ENCODE measurements at places on chromosomes 7 and 10. TPM values are rescaled to one million over a fixed set of nuclear protein-coding genes. Genes with fewer than 3 reads are reported as not detected.
A peak's percentile ranks its signal among the peaks of the same experiment; 100 is the strongest.

The OR6V1 gene
- total RNA-seq, result not detected

The CLRN3 gene
- not detected for total RNA-seq

The HOXA10 gene
- total RNA-seq, result not detected

The STEAP1B gene
- not detected for total RNA-seq

DNA sequence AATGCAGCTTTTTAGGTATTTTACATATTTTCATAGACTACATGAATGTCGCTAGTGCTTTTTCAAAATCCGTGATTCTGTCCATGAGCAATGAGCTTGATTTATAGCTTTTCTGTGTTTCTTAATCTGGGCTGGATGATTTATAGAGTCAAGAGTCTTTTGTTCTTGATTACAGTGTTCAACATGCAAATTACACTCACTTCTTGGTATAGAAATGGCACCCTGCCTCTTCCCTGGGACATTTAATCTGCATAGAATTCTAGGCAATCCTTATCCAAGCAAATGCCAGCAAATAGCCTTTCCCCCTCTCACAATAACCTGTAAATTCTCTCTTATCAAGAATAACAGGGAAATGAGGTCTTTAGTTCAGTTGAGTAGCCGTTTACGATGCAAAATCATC, 246.2 kb upstream of the SEMA3C start:
- no peak for DNase-seq

DNA sequence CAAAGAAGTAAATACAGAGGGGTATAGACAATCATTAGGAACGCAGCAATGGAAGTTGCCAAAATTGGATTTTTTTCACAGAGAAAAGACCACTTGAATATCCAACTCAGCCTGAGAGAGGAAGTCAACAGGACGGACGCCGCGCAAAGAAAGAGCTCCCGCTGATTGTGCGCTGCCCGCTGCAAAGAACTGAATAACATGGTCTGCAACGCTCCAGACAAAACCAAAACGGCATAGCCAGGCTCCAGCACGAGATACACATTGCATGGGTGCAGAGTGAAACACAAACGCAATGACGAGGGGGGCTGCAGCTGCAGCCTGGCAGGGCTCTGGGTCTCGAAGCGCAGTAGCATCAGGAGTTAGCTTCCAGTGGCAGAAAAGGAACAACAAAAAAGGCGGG, 113.9 kb upstream of the MGMT start:
- no peak for DNase-seq

DNA sequence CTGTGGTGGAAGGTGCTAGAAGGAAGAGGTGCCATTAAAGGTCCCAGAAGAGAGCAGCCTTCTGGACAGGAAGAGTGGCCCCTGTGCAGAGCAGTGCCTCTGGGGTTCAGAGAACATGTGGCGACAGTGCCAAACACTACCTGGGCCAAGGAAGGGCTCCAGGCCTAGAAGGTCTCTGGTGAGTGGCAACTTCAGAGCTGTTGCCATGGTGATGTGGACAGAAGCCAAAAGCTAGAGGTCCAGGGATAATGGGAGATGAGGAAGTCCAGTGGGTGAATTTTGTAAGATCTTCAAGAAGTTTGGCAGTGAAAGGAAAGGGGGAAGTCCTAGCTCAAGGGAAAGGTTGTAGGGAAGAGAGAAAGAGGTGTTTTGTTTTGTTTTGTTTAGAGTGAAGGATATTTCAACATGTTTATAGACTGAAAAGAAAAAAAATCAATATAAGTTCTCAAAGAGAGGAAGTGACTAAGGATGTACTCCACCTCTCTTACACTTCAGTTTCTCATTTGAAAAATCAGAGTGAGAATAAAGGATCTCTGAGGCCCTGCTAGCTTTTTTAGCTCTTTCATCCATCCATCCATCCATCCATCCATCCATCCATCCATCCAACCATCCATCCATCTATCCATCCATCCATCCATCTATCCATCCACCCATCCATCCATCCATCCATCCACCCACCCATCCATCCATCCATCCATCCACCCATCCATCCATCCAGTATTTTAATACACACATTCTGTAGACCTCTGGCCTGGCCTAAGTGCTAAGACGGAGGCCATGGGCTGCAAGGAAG, 77.1 kb upstream of the DUSP5 start:
- DNase-seq, result no peak

- no peak for DNase-seq
These were observed 9.1 kb downstream of the SEM1 start for GRCh38 chr7:96700516-96700915.

DNA sequence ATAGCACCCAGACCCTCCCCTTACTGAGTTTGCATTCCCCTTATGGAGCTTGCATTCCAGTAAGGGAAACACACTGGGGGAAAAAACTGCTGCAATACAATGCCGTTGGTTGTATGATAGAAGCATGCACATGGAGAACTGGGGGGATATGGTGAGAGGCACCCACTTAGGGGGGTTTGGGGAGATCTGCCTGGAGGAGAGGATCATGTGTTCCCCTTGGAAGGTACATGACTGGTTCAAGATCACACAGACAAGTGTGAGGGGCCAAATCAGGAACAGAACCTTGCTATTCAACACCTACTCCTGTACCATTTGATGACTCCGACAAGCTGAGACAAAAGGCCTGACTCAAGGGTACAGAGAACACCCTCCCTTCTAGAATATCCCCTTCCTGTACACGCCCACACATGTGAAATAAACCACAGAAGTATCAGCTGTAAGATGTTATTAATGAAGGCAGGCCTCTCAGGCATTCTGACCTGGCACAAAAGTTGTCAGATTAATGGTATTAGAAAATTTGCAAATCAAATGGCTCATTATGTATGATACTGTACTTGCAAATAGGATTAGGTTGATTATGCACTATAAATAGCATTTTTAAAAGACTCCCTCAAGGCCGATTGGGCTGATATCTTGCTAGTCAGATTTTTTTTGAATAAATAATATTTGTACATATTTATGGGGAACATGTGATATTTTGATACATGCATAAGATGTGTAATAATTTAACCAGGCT, 122.2 kb downstream of the NPY start:
- no peak for DNase-seq

- no peak for DNase-seq
These were observed 8.4 kb upstream of the PGAM2 start for GRCh38 chr7:44073664-44074348.

- DNase-seq, result peak; percentile 42
These were observed 556.8 kb upstream of the GALNT17 start for GRCh38 chr7:70574970-70575799.

DNA sequence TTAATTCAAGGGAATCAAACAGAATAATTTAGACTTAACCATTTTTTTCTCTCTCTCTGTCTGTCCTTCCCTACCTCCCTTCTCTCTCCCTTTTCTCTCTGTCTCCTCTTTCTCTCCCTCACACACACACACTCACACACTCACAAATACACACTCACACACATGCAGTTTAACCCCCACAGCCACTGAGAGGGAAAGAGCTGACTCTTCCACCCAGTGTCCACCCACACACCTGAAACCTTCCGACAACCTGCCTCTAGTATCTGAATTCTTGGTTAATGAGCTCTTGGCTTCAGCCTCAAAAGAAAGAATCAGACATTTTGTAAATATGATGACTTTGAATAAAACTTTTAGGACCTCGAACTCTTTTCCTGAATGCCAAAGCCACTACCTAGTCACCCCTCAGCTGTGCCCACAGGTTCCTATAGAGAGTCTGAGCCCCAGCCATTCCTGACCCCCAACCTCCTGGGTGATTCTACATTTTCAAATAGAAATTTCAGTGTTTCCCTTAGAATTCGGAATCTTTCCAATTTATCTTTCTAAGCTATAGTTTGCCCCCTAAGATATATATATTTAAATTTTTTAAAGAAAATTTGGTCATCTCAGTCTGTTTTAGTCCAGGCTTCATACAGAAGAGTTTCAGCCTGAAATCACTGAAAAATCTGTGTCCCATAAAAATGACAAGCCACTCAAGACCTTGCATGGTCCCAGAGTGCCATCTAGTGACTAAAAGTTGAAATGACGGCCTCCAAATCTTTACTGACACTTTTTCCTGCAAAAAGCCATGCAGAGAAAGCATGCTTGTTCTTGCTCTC, 202.8 kb downstream of the IPMK start:
- DNase-seq, result no peak

The TMEM196 gene
- total RNA-seq, result 3.6 TPM

DNA sequence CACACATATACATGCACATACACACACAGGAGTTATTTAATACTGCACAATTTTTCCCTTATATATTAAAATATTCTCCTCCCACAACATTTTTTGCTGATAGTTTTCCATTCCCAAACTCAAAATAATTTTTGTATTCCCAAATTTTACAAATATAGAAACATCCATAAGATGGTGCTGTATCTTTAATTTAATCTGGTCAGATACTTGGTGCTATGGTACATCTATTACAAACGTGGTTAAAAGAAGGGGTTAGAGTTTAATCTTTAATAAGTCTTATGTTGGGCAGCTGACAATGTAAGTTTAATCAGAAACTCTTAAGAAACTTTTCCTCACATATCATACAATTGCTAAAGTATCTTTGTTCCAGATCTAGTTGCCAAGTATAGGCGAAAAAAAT, 10.2 kb upstream of the CADPS2 start:
- DNase-seq, result no peak

The SYT15B gene
- total RNA-seq, result not detected

GRCh38 chr7:76318488-76319353, 16.2 kb downstream of the HSPB1 start:
- peak; percentile 77 for DNase-seq

DNA sequence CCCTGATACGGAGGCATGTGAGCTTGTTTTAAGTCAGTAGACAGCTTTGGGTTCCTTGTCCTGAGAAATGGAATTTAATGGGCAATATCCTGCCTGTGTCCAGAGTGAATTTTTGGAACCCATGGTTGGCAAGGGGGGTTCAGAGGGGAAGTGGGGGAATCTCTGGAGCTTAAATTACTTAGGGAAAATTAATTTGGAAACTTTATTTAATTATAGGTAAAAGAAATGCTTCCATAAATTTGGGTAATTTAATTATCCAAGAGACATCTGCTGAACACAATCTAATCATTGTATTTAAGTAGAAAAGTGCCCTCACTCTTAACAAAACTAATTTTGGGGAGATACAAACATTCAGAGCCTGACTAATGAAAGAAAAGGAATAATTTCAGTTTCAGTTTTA, 99.7 kb downstream of the PLXNA4 start:
- DNase-seq, result no peak

The METTL27 gene
- total RNA-seq, result 2.9 TPM

- DNase-seq, result no peak
These were observed 76.9 kb downstream of the SNX10 start for GRCh38 chr7:26368542-26368941.

The ANKRD61 gene
- not detected for total RNA-seq

- DNase-seq, result no peak
These were observed 61.3 kb downstream of the DNAH11 start for GRCh38 chr7:21603972-21604749.

GRCh38 chr7:134477954-134478353, 19.1 kb upstream of the AKR1B1 start:
- no peak for DNase-seq

Data from glutamatergic neuron (in vitro differentiated cells).